Activated CD4-positive, alpha-beta T cell treated with anti-CD3 and anti-CD28 coated beads, Interleukin-2, amount 10 ng/mL, durations not matched to agents 24 days and 14 days (primary cell): ENCODE measurements at places on chromosomes 3 and 15. TPM values are rescaled to one million over a fixed set of nuclear protein-coding genes. Genes with fewer than 3 reads are reported as not detected.

The RASL12 gene
- not detected in 2 replicates for total RNA-seq

The FAM81A gene
- total RNA-seq: 0.47 and 1.9 TPM in 2 replicates

The NRROS gene
- total RNA-seq: 38.2 and 39.0 TPM in 2 replicates

The RLBP1 gene
- total RNA-seq: not detected in 2 replicates

The PLXND1 gene
- total RNA-seq: 1.6 and 1.7 TPM in 2 replicates

The PLA1A gene
- total RNA-seq: 0.26 and 0.31 TPM in 2 replicates

The IL12A gene
- 0.21 and 0.59 TPM in 2 replicates for total RNA-seq

The NR2F2 gene
- total RNA-seq: not detected in 2 replicates

The HACD3 gene
- 39.4 and 45.1 TPM in 2 replicates for total RNA-seq

The GOLGA6L4 gene
- total RNA-seq: 1.1 and 1.7 TPM in 2 replicates

The CCR8 gene
- 5.7 and 7.5 TPM in 2 replicates for total RNA-seq

The ITIH3 gene
- total RNA-seq: not detected in 2 replicates

The PPARG gene
- 4.6 and 5.1 TPM in 2 replicates for total RNA-seq

The SLC6A20 gene
- total RNA-seq: not detected in 2 replicates
